Lower leg skin (tissue), 4 donors: ENCODE measurements at places on chromosomes 12 and 14.
A peak's percentile ranks its signal among the peaks of the same experiment; 100 is the strongest.

DNA sequence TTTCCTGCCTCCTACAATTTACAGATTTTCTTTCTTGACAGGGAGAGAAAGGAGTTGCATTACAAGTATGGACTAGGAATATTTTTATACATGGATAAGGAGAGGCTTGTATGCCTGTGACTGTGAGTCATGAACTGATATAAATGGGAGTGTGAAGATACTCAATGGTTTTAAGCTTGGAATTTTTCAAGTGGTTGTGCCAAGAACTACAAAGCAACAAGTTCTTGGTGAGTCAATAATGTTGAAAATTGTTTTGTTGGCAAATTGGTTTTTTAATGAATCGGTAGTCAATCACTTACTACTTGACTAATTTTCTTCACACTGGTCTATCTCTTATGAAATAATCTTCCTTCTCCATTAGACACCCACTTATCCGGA is 58.9 kb upstream of the HMGA2 start:
- no peak for DNase-seq

DNA sequence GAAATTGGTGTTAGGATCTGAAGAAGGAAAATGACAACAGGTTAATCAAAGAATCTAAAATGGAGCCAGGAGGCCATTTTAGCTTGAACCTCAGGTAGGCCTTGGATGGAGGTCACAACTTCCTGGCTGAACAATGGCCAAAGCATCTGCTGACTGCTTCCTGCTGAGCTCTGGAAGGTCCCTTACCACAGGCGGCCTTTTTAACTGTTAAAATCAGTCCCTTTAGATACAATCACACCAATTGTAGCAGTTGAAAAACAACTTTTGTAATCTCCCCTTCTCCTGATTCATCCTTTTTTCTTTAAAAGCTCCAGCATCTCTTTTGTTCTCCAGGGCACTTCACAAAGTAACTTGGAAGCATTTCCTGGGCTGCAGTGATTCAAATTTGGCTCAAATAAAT is 388.8 kb downstream of the PDZRN4 start:
- no peak for DNase-seq

- DNase-seq, result no peak
Measured at GRCh38 chr12:7542813-7543212, 39.2 kb upstream of the CD163 start.

DNA sequence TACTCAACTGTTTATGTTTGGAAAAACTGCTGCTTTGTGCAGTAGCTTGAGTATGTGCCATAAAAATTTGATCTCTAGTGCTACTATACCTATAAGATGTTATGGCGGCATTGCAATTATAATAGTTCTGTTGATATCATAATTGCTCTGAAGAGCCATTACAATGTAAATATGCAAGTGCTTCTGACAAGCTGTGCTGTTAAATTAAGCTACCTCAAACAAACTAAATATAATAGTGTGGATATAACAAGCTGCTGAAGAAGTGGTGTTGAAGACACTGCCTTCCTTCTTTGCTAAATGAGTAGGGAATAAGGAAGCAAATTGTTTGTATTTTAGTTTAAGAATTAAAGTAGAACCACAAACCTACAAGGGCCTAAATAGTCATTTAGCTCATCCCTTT is 301.0 kb upstream of the MIS18BP1 start:
- no peak for DNase-seq

DNA sequence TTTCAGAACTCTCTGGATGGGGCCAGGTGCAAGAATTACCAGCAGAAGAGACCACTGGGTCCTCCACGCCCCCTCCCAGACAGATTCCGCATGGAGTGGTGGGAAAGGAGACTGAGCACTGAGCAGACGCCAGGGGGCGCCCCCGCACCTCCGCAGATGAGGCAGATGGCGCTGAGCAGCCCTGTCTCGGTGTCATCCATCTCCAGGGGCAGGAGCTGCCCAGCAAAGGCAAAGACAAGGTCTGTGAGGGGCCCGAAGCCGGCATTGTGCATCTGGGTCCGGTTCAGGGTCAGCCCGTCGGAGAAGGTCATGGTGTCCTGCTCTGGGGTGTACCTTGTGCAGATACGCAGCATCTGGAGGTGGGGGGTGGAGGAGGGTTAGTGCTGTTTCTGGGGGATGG is 6.3 kb upstream of the ITGB7 start:
- DNase-seq, result peak; percentile 96

DNA sequence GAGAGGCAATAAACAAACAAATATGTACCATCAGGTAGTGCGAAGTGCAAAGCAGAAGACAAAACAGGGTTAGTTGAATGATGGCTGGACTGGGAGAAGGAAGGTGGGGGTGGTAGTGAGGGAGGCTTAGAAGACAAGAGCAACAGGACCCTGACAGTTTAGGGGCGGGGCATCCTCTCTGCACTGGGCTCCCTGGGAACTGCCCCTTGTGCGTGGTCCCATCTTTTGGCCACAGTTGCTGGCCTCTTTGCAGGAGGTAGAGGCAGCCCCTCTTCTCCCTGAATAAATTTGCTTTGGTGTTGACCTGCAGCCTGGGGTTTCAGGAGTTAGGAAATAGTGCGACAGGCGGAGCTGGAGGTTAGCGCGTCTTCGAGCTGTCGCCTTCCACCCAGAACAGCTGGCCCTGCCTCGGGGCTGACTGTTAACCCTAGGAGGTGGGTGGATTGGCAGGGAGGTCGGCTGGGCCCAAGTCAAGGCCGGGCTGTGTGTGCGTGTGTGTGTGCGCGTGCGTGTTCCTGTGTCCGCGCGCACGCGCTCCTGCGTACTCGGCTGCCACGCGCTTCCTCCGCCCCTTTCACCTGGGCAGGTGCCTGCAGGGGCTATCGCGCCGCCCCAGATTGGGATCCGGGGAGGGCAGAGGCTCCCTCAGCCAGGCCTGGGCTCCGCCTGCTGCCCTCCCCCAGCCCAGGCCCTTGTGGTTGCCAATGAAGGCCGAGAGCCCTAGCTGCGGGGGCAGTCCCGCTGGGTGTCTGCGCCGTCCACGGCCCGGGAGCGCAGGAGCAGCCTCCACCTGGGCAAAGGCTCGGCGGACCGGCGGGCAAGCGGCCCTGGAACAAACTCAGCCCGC is 180.8 kb downstream of the ADCK1 start:
- no peak for DNase-seq

DNA sequence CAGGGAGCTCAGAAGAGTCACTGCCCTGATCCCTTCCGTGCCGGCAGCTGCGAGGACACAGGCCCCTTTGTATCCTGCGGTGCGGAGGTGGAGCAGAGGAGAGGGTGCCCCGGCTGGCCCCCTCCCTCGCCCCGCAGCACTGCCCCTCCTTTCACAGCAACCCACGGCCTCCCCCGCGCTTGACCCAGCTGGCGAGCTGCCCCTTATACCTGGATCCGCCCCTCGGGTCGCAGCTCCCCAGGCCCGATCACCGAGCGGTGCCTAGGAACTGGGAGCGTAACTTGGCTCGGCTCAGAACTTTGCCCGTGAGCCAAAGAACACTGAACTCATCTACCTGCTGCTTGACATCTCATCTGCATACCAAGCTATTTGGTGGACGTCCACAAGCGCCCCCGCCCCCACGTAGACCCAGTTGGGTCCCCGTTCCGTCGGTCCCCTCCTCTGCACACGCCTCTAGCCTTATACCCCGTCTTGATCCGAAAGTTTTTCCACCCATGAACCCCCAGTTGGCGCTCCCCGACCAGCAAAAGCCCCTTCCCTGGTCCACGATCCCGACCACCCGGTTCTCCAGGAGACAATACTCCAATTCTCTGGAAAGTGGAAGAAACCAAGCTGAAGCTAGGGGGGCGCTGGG is 697 bp upstream of the DNAJC14 start:
- peak; percentile 92 for DNase-seq

- DNase-seq, result peak; percentile 21
Measured at GRCh38 chr12:12505544-12506495, 56.8 kb downstream of the DUSP16 start.
